ENCODE measurements at places on chromosomes 7 and 10.

DNA sequence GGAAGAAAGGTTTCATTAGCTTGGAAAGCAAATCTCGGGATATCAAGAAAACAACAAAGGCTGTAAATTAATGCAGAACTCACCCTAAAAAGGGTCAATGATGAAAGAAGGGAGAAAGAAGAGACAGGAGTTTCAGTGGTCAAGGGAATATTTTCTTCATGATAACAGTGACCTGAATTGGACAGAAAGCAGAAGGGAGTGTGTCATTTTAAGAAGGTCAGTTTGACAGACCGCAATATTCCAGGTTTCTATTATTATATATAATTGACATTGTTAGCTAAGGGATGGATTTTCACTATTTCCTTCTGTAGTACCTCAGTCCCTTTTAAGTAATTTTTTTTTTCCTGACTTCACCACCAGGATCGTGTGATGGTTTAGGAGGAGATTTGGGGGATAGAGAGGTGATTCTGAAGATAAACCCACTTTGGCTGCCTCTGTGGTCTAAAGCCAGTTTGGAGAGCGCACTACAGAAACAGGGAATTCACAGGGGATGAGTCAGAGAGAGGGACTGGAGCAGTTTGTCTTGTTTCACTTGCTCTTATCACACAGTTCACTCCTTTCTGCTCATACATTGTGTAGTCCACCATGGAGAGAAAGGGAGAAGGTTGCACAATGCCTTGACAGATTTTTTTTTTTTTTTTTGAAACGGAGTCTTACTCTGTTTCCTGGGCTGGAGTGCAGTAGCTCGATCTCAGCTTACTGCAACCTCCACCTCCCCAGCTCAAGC, 417.9 kb downstream of the AUTS2 start:
- DNase-seq: no peak

DNA sequence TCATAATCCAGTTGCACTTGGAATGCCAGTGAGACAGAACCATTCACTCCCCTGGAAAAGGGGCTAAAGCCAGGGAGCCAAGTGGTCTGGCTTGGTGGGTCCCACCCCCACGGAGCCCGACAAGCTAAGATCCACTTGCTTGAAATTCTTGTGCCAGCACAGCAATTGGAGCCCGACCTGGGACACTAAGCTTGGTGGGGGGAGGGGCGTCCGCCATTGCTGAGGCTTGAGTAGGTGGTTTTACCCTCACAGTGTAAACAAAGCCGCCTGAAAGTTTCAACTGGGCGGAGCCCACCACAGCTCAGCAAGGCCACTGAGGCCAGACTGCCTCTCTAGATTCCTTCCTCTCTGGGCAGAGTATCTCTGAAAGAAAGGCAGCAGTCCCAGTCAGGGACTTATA, 200.7 kb upstream of the NPSR1 start:
- no peak for DNase-seq

DNA sequence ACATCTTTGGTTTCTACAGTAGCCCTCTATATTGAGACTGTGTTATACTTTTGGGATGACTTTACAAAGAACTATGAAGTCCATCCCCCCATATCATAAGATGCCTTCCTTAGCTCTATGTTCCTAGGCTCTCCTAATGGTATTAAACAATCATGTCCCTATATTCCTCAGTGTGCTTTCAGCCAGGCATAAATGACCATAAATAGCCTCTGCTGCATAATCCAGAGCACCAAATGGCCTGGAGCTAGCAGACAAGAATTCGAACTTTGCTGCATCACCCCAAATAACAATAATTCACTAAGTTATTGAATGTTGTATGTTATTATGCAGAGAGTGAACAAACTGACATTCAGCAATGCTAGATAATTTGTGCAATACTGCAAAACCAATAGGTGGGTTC, 405.2 kb downstream of the DGKB start:
- DNase-seq: no peak

GRCh38 chr10:34467364-34467763, 347.7 kb downstream of the PARD3 start:
- no peak for DNase-seq

DNA sequence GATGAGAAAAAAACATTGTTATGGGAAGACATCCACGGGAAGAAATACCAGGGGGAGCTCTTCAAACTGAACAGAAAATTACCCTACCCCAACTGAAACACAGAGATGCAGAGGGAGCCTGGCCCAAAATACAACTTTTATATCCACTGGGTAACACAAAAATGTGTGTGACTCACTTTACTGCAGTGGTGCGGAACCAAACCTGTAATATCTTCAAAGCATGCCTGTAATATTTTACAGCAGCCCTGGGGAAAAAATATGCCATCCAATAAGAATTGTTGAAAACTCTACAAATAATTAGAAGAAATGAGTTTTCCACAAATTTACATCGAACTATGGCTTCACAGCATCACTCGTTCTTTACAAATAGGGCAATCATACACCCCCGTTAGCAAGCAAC, 49.8 kb upstream of the SRRM3 start:
- DNase-seq: no peak

- DNase-seq: no peak
These were observed 290.6 kb downstream of the SORCS3 start for GRCh38 chr10:104931612-104932134.

GRCh38 chr10:106424054-106424453, 740.5 kb downstream of the SORCS1 start:
- DNase-seq: no peak

DNA sequence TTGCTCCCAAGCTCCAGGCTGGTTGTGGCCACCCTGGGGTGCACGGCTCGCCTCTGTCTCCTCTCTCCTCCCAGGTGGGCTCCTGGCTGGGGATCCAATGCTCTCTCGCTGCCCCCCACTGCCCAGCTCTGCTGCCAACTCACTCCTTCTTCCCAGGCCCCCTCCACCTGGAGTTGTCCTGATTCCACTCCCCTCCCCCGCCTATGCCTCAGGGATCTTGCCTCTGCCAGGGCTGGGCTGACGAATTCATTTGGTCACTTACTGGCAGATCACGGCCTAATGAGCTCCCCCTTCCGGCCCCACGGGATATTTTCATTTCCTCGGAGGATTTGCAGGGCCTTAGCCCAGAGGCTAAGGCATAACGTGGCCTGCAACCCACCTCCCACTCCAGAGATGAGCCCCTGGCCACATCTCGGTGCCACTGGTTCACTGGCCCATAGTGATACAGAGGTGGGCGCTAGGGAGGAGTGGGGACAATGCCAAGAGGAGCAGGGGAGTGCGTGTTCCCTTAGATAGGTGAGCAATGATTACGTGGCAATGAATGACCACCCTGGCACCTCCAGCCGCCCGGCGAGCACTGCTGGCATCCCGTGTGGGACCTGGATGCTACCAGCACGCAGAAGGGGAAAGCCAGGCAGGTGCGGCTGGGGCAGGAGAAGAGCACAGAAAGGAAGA, 344.6 kb upstream of the SHH start:
- no peak for DNase-seq

DNA sequence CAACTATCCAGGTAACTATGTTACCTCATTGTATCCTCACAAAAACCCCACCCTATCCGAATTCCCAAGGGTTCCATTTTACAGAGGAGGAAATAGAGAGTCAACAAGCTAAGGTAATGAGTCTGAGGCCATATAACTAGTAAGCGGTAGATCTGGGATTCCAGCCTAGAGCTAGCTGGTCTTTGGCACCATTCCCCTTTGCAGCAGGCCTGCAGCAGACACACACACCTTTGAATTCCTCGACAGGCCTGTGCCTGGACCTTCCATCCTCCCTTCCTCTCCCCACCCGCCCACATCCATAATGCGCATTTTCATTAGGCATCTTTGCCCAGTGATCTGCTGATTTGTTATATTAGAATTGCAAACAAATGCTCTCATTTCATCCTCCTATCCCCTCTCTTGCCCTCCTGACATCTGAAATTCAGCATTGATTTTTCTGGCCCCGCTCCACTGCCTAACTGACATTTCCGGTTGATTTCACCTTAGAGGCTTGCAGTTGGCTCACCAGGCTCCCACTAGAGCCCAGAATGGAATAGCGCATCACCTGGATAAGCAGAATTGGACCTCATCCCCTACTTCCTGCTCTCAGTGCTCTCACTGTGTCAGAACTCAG, 129.5 kb downstream of the PLXNA4 start:
- no peak for DNase-seq

- DNase-seq: no peak
These were observed 212.7 kb downstream of the HDAC9 start for GRCh38 chr7:18708204-18708603.

DNA sequence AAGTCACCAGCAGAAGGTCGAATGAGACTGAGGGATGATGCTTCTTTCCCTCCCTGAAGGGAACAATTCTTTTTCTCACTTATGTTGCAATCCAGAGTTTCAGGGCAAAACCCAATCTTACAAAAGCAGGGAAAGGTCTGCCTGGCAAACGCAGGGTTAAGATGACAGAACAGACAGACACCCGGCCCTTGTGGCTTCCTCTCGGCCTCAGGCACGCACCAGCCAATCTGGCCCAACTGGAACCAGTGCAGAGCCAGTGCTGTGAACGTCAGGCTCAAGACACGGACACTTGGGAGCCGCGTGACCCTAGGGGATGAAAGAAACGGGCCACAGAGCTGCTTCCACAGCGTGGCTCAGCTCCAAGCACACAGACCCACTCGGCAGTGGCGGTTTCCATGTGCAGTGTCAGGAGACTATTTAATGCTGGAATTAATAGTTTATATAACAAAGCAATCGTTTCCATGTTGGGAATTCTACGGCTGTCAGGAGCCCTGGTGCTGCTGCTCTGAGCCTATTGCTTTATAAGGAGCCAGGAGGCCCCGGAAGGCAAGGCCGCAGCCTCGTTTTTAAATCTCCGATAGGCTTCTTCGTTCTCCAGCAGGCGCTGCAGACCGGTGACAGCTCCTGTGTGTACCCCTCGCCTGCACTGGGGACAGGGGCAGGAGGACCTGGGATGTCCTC, 198.4 kb downstream of the DIP2C start:
- no peak for DNase-seq

GRCh38 chr7:2248984-2249694, 7.1 kb downstream of the NUDT1 start:
- peak; percentile 1 for DNase-seq

DNA sequence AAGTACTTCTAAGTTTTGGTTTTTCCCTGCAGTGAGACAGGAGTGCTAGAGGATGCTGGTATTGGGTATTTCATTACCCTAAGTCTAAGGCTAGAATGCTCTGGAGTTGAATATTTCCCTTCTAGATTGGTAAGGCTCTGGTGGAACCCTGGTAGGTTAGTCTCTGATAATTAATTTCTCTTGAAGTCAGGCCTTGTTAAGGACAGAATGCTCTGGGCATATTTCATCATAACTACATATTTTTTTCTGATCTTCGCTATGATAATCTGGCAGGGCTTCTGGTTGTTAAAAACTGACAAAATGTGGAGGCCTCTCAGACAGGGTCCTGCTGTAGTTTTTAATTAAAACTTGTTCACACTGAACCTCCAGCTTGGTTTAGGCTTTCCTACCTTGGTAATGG, 83.8 kb downstream of the CDK13 start:
- DNase-seq: no peak

- DNase-seq: no peak
These were observed 32.4 kb downstream of the UNC5B start for GRCh38 chr10:71244431-71245419.

- DNase-seq: no peak
These were observed at the start of gene FFAR4 for GRCh38 chr10:93566435-93567276. Gene FFAR4, plus strand, starts transcription at chr10:93566665. Its CDS starts 56 bp downstream, at chr10:93566721.

DNA sequence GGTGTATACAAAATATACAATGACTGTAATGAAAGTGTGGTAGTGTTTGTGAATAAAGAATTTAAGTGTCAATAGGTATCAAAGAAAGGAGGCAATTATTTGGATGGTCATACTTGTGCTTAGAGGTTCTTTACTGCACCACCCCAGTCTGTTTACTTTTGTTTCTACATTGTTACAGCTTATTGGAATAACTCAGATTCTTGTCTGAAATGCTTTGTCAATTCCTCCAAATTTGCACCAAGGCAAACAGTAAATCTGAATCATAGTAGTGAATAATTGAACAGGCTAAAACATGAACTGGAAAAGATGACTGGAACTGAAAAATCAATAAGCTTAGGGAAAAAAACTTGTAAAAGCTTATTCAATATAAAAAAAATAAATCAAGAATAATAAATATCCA, 319.2 kb downstream of the EXOC4 start:
- DNase-seq: no peak

- DNase-seq: no peak
These were observed 155.6 kb upstream of the GHITM start for GRCh38 chr10:83983578-83984255.

- no peak for DNase-seq
These were observed 5.8 kb downstream of the LIPJ start for GRCh38 chr10:88592381-88592780.

- no peak for DNase-seq
These were observed 1.1 kb downstream of the ASL start for GRCh38 chr7:66076462-66077329.

GRCh38 chr10:44510379-44511115, 125.7 kb upstream of the CXCL12 start:
- DNase-seq: no peak

GRCh38 chr10:130686689-130687300, 550.6 kb downstream of the GLRX3 start:
- no peak for DNase-seq

GRCh38 chr7:151984612-151985011, 28.4 kb downstream of the GALNTL5 start:
- no peak for DNase-seq

DNA sequence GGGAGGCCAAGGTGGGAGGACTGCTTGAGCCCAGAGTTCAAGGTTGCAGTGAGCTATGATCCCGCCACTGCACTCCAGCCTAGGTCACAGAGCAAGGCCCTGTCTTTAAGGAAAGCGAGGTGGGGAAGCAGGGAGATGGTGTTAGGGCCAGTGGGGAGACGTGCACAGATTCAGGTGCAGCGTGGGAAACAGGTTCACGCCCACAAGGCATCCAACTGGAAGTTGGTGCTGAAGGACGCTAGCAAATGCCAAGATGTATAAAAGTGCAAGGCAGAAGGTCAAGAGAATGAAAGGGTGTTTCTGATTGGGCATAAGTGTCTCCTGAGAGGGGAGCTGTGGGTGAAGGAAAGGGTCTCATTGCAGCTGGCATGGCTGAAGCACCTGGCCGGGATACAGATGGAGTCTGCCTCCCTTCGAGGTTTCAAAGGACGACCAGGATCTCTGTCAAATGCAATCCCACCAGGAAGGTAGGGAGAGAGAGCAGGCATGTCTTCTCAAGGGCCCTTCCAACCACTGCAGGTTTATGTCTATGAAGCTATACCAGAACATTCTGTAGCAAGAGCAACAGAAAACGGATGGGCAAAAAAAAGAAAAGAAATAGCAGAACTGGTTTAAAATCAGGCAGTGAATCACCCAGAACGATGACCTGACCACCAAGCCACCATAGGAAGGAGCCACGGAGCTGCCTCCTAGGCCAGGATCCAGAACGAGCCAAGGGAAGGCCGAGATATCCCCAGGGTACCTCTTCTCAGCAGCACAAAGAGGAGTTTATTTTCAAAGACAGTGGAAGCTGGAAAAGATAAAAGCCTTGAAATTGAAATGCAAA, 43.2 kb downstream of the GSDME start:
- DNase-seq: no peak
